ENCODE measurements at places on chromosomes 6 and 20. TPM values are rescaled to one million over a fixed set of nuclear protein-coding genes. Genes with fewer than 3 reads are reported as not detected.

SDCBP2 gene
- 3.3 TPM for total RNA-seq

DNA sequence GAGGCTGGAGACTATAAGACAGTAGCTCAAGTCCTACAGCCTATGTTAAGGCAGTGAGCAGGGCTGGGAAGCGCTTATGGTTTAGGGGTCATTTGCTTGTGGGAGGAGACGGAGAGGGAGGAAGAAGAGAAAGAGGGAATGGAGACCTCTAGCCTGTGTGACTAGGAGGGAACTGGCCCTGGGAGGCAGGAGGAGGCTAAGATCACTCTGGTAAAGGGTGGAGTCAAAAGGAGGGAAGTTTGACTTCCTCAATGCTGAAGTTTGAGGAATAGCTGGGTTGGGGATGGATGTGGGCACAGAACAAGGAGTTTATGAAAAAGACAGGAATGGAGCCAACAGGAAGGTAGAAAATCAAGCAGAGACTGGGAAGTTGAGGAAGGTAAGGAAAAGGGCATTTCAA is 6.4 kb upstream of the BACH2 start:
- H3K27ac ChIP-seq: no peak overlapping the region
- H3K4me1 ChIP-seq: peaks cover 23% of the 10 kb centered on the region
- no peak for DNase-seq
- H3K27me3 ChIP-seq: peaks cover 6% of the 10 kb centered on the region

TNF gene
- total RNA-seq: 0.23 TPM

DNA sequence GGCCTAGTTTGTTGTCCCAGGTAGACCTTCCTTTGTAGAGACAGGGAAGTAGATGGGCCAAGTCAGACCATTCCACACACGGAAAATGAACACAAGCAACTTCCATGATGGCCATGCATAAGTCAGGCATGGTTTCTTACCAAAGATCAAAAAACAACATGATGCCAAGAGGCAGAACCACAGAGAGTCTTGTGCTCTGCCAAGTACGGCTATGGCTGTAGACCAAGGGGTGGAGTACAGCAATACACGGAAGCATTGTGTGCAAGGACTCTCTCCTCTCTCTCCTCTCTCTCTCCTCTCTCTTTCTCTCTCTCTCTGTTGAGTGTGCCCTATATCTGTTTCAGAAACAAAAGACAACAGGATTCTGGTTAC is 4.8 kb upstream of the DUSP22 start:
- H3K4me1 ChIP-seq: peaks cover 9% of the 10 kb centered on the region
- no peak overlapping the region for H3K4me3 ChIP-seq
- peaks cover 57% of the 10 kb centered on the region for H3K36me3 ChIP-seq

- peaks cover 18% of the 10 kb centered on the region for H3K4me1 ChIP-seq
- DNase-seq: no peak
- H3K36me3 ChIP-seq: no peaks in the 10 kb centered on the region
Measured at GRCh38 chr6:75751443-75751842, 2.4 kb downstream of the MYO6 start.

DNA sequence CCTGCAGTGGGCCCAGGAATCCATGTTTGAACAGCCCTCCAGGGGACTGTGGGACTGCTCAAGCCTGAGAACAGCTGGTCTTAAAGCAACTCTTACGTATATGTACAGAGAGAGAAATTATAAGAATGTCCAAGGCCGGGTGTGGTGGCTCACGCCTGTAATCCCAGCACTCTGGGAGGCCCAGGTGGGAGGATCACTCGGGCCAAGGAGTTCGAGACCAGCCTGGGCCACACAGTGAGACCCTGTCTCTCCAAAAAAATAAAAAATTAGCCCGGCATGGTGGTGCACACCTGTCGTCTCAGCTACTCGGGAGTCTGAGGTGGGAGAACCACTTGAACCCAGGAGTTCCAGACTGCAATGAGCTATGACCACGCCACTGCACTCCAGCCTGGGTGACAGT is 134.0 kb downstream of the DTNBP1 start:
- DNase-seq: no peak
- no peak overlapping the region for H3K4me3 ChIP-seq
- H3K36me3 ChIP-seq: peaks cover 66% of the 10 kb centered on the region
- no peak overlapping the region for H3K27ac ChIP-seq
- no peaks in the 10 kb centered on the region for H3K27me3 ChIP-seq

DNA sequence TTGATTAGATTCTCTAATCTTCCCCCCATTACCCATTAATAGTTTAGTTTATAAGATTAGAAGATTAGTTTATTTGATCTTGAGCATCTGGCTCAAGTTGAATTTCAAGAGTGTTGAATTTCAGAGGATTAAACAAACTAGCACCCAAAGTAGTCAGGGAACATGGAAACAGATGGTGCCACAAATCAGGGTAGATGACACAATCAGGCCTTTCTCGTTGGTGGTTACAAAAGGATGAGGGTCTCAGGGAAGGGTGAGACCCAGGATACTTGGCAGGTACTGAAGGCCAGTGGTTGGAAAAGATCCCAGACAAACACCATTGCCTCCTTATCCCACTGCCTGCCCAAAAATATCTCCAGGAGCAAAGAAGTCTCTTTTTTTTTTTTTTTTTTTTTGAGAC is 29.5 kb upstream of the ADGRF1 start:
- no peak overlapping the region for H3K4me3 ChIP-seq
- peaks cover under 1% of the 10 kb centered on the region for H3K4me1 ChIP-seq
- H3K36me3 ChIP-seq: peaks cover 3% of the 10 kb centered on the region
- H3K27ac ChIP-seq: no peak overlapping the region
- H3K27me3 ChIP-seq: no peaks in the 10 kb centered on the region
- DNase-seq: no peak

- H3K27ac ChIP-seq: no peak overlapping the region
- peaks cover 41% of the 10 kb centered on the region for H3K27me3 ChIP-seq
- peak; percentile 35 for DNase-seq
- peak overlapping the region; percentile 71 for H3K4me3 ChIP-seq
- H3K4me1 ChIP-seq: no peaks in the 10 kb centered on the region
Measured at GRCh38 chr6:160678744-160679401, 14.8 kb upstream of the LPA start.

DNA sequence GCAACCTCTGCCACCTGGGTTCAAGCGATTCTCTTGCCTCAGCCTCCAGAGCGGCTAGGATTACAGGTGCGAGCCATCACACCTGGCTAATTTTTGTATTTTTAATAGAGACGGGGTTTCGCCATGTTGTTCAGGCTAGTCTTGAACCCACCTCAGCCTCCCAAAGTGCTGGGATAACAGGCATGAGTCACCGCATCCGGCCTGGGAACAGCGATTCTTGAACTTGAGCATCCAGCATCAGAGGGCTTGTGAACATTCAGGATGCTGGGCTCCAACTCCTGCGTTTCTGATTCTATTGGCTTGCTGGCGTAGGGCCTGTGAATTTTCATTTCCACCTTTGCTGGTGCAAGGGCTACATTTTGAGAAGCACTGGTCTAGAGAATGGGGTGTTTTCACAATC is 24.5 kb upstream of the PIM1 start:
- H3K4me1 ChIP-seq: peaks cover 47% of the 10 kb centered on the region
- no peak overlapping the region for H3K27ac ChIP-seq
- H3K36me3 ChIP-seq: no peaks in the 10 kb centered on the region
- H3K4me3 ChIP-seq: no peak overlapping the region

DNA sequence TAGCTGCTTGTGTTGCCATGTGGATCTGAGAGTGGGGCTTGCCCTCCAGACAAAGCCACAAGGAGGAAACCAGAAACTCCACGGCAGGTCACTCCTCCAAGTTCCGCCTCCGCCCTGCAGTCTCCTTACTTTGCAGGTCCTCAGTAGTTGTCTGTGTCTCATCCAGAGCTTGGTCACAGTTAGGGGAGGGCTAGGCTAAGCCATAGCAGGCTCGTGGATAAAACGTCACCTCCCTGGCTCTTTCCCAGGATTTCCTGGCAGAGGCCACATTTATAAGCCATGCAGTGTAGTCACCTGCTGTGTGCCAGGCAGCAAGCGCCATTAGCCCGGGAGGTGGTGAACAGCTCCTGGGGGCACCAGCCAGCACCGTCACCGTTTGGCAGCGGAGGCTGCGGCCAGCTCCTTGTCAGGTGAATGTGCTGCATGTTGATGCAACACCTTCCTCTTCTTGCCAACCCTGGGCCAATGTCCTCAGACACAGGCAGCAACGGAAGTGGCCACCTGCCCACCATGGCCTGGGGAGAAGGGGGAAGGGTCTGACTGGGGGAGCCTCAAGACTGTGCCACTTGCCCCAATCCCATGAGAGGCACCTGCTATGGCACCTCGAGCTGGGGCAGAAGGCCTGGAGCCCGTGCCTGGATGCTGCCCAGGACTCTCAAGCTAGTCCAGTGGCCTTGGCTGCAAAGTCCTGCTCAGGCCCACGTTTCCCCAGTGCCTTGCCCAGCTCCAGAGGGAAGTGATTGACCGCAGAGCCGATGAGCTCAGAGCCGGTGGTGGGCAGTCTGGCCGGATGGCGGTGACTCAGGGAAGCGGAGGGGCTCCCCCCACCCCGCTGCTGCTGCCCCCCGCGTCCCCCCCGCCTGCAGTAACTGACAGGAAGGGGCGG is 39.0 kb upstream of the SLCO4A1 start:
- peaks cover 36% of the 10 kb centered on the region for H3K4me1 ChIP-seq
- H3K36me3 ChIP-seq: no peaks in the 10 kb centered on the region
- no peak for DNase-seq
- no peaks in the 10 kb centered on the region for H3K27me3 ChIP-seq

- H3K4me3 ChIP-seq: no peak overlapping the region
- no peaks in the 10 kb centered on the region for H3K36me3 ChIP-seq
- H3K4me1 ChIP-seq: 0 out of 2 replicates have a peak, but pooled peaks cover 4% of the 10 kb centered on the region
- DNase-seq: no peak
- no peak overlapping the region for H3K27ac ChIP-seq
- H3K27me3 ChIP-seq: no peaks in the 10 kb centered on the region
Measured at GRCh38 chr6:49030251-49031020, 432.6 kb downstream of the MMUT start.

DNA sequence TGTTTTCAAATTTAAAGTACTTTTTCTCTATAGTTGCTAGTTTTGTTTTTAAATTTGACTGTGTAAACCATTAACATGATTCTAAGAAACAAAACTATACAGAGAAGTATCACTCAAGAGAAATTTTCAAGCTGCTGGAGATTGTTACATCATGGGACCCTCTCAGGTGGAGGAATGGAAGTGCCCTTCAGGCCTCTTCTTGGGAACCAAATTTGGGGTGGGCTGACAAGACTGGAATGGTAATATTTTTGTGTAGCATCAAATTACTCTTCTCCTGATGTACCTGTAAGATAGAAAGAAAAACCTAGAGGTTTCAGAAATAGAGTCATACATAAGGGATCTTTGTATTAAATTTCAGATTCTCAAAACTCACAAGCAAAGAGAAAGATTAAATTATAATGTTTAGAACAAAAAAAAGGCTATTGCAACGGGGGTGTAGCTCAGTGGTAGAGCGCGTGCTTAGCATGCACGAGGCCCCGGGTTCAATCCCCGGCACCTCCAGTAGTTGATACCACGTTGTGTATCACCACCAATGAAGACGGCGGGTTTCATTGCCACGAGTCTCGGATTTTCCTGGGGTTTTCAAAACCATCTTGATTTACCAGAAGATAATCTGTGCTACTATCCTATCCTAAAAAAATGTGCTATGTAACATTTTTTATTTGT is 193.7 kb downstream of the GPX5 start:
- H3K27me3 ChIP-seq: peaks cover 10% of the 10 kb centered on the region
- H3K27ac ChIP-seq: no peak overlapping the region
- H3K4me3 ChIP-seq: peak overlapping the region; percentile 58
- DNase-seq: peak; percentile 80

DNA sequence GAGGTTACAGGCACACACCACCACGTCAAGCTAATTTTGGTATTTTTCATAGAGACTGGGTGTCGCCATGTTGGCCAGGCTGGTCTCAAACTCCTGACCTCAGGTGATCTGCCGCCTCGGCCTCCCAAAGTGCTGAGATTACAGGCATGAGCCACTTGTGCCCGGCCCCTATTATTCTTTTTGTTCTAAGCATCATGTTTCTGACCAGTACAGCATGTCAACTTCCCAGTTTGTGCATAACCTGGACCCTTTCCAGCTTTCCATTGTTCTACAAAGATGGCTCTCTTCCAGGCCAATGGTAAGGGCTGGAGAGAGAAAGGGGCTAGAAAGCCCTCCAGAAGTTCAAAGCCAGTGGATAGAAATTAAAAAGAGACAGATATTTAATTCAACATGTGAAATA is 91.3 kb upstream of the TNFAIP3 start:
- H3K27me3 ChIP-seq: no peaks in the 10 kb centered on the region
- no peak overlapping the region for H3K27ac ChIP-seq
- no peak for DNase-seq
- H3K36me3 ChIP-seq: no peaks in the 10 kb centered on the region

- no peak overlapping the region for H3K4me3 ChIP-seq
- H3K27me3 ChIP-seq: no peaks in the 10 kb centered on the region
- no peak for DNase-seq
- no peaks in the 10 kb centered on the region for H3K36me3 ChIP-seq
Measured at GRCh38 chr6:12229332-12229731, 60.8 kb upstream of the EDN1 start.

DNA sequence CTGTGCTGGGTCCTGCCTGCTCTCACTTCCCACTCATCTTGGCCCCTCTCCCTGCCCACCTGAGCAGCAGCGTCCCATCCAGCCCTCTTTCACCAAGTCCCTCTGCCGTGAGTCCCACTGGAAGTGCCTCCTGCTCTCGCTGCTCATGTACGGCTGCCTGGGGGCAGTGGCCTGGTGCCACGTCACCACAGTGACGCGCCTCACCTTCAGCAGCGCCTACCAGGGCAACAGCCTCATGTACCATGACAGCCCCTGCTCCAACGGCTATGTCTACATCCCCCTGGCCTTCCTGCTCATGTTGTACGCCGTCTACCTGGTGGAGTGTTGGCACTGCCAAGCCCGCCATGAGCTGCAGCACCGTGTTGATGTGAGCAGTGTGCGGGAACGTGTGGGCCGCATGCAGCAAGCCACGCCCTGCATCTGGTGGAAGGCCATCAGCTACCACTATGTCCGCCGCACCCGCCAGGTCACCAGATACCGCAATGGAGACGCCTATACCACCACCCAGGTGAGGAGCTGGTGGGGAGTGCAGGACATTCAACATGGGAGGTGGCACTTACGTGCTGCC is 2.8 kb downstream of the TMEM151B start:
- H3K4me1 ChIP-seq: peaks cover 32% of the 10 kb centered on the region
- no peak overlapping the region for H3K4me3 ChIP-seq
- no peaks in the 10 kb centered on the region for H3K36me3 ChIP-seq
- H3K27ac ChIP-seq: no peak overlapping the region

GRCh38 chr20:23326774-23327173 is 23.8 kb upstream of the NXT1 start:
- no peaks in the 10 kb centered on the region for H3K36me3 ChIP-seq
- peaks cover 8% of the 10 kb centered on the region for H3K4me1 ChIP-seq
- 0 out of 2 replicates have a peak, but pooled peaks cover 2% of the 10 kb centered on the region for H3K27me3 ChIP-seq
- no peak overlapping the region for H3K4me3 ChIP-seq

GRCh38 chr20:3037654-3038053 is 5.8 kb upstream of the GNRH2 start:
- H3K27me3 ChIP-seq: no peaks in the 10 kb centered on the region
- peaks cover 45% of the 10 kb centered on the region for H3K36me3 ChIP-seq
- peaks cover 13% of the 10 kb centered on the region for H3K4me1 ChIP-seq
- no peak overlapping the region for H3K27ac ChIP-seq
- DNase-seq: no peak

GRCh38 chr6:152313542-152314482 is 323.4 kb downstream of the SYNE1 start:
- H3K27me3 ChIP-seq: no peaks in the 10 kb centered on the region
- H3K4me1 ChIP-seq: peaks cover 9% of the 10 kb centered on the region
- no peak for DNase-seq
- no peaks in the 10 kb centered on the region for H3K36me3 ChIP-seq
- H3K4me3 ChIP-seq: no peak overlapping the region

- H3K4me1 ChIP-seq: peaks cover 30% of the 10 kb centered on the region
- no peak overlapping the region for H3K4me3 ChIP-seq
- H3K27me3 ChIP-seq: no peaks in the 10 kb centered on the region
- no peaks in the 10 kb centered on the region for H3K36me3 ChIP-seq
- DNase-seq: no peak
- no peak overlapping the region for H3K27ac ChIP-seq
Measured at GRCh38 chr20:8213831-8214587, 81.9 kb downstream of the PLCB1 start.

GCNT2 gene
- total RNA-seq: 62.7 TPM

AK9 gene
- 3.7 TPM for total RNA-seq

Data from WTC11 (cell line).